ENCODE measurements at places on chromosomes 13 and 19. TPM values are rescaled to one million over a fixed set of nuclear protein-coding genes. Genes with fewer than 3 reads are reported as not detected.

The TMEM238 gene
- total RNA-seq: 0.41 TPM

The KCNK6 gene
- 0.41 TPM for total RNA-seq

The ZNF723 gene
- not detected for total RNA-seq

The ZNF575 gene
- 0.82 TPM for total RNA-seq

The ZNF792 gene
- 13.9 TPM for total RNA-seq

The MBD3L2 gene
- not detected for total RNA-seq

The CIC gene
- total RNA-seq: 15.5 TPM

The ZNF98 gene
- total RNA-seq: 3.7 TPM

The CRB3 gene
- total RNA-seq: 0.41 TPM

The HNRNPL gene
- total RNA-seq: 372 TPM

The LRRC25 gene
- total RNA-seq: 0.41 TPM

The CLDND2 gene
- total RNA-seq: not detected

The CYP4F22 gene
- total RNA-seq: not detected

The SHISA2 gene
- 53.8 TPM for total RNA-seq

The RFPL4A gene
- not detected for total RNA-seq
